ENCODE measurements at places on chromosomes 3 and 15. TPM values are rescaled to one million over a fixed set of nuclear protein-coding genes. Genes with fewer than 3 reads are reported as not detected.

GRCh38 chr3:12932347-12932746 lies 91.0 kb upstream of the RPL32 start:
- no peaks in the 10 kb centered on the region for H3K36me3 ChIP-seq
- DNase-seq, result no peak
- no peaks in the 10 kb centered on the region for H3K27me3 ChIP-seq

TEX9 gene
- 19.6 TPM for total RNA-seq

GRCh38 chr3:151789853-151790463 lies 24.0 kb upstream of the AADAC start:
- no peak overlapping the region for H3K27ac ChIP-seq
- no peak for DNase-seq
- no peaks in the 10 kb centered on the region for H3K27me3 ChIP-seq
- no peak overlapping the region for H3K4me3 ChIP-seq

XIRP1 gene
- total RNA-seq, result not detected

C3orf85 gene
- not detected for total RNA-seq

ZNF385D gene
- total RNA-seq, result 2.4 TPM

Measured in GM23338 (cell line).